ENCODE measurements at places on chromosomes 16 and 17. TPM values are rescaled to one million over a fixed set of nuclear protein-coding genes. Genes with fewer than 3 reads are reported as not detected.

- no peak overlapping the region for H3K4me3 ChIP-seq
- H3K27ac ChIP-seq: no peak overlapping the region
- DNase-seq: no peak
- no peaks in the 10 kb centered on the region for H3K4me1 ChIP-seq
- H3K36me3 ChIP-seq: no peaks in the 10 kb centered on the region
Observed at GRCh38 chr17:71727723-71728122, 393.1 kb upstream of the SOX9 start.

- no peaks in the 10 kb centered on the region for H3K36me3 ChIP-seq
- H3K27ac ChIP-seq: no peak overlapping the region
- peak; percentile 26 for DNase-seq
- no peaks in the 10 kb centered on the region for H3K27me3 ChIP-seq
Observed at GRCh38 chr17:57281887-57282286, 25.6 kb downstream of the MSI2 start.

GRCh38 chr16:89349947-89350633, 132.6 kb downstream of the ZNF778 start:
- DNase-seq: peak; percentile 77
- H3K27ac ChIP-seq: no peak overlapping the region
- H3K27me3 ChIP-seq: no peaks in the 10 kb centered on the region
- H3K36me3 ChIP-seq: peaks cover 5% of the 10 kb centered on the region
- H3K4me3 ChIP-seq: no peak overlapping the region

GRCh38 chr16:20166531-20167235, 93.0 kb upstream of the GPR139 start:
- H3K4me3 ChIP-seq: no peak overlapping the region
- H3K4me1 ChIP-seq: no peaks in the 10 kb centered on the region
- H3K27me3 ChIP-seq: no peaks in the 10 kb centered on the region
- H3K36me3 ChIP-seq: no peaks in the 10 kb centered on the region
- H3K27ac ChIP-seq: no peak overlapping the region

DNA sequence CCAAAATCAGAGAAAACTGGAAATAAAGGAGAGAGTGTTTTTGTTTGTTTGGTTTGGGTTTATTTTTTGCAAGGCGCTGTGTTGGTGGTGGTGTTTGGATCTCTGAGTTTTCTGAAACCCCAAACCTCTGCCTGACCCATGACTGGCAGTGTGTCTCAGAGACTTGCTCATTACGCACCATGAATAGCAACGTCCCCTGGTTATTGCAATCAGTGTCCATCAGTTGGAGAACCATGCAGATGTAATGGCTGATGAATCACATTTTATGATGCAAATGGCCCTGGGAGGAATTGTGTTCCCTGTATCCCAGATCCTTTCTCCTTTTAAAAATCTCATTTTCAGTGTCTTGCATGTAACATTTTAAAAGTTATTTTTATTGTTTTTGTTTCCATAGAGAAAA, 362.8 kb downstream of the PMP22 start:
- no peaks in the 10 kb centered on the region for H3K27me3 ChIP-seq
- no peaks in the 10 kb centered on the region for H3K36me3 ChIP-seq
- no peak overlapping the region for H3K27ac ChIP-seq
- H3K4me3 ChIP-seq: no peak overlapping the region
- H3K4me1 ChIP-seq: peaks cover 17% of the 10 kb centered on the region

Gene HCRT
- not detected for total RNA-seq

Gene HS3ST2
- total RNA-seq: under 0.01 TPM
